ENCODE measurements at places on chromosomes 5 and 9.

DNA sequence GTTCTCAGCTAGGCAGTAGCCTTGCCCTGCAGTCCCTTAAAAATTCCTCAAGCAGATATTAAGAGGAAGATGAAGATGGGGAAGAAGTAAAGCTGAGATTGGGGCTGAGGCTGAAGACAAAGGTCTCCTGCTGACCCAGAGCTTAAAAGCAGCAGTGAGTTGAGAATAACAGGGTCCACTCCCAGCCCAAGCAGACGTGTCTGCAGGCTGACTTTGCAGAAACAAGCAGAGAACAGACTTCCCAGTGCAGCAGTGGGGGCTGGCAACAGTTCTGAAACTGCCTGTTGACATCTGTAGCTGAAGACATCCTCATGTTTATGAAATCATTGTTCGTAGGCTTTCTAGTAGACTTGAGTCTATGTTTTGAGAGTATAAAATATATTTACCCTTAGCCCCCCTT lies 1.1 kb downstream of the CTXN3 start:
- DNase-seq: no peak
- H3K4me3 ChIP-seq: no peak overlapping the region
- no peak overlapping the region for H3K27ac ChIP-seq
- H3K27me3 ChIP-seq: peaks cover 9% of the 10 kb centered on the region

- H3K4me1 ChIP-seq: no peaks in the 10 kb centered on the region
- H3K4me3 ChIP-seq: no peak overlapping the region
- H3K36me3 ChIP-seq: no peaks in the 10 kb centered on the region
- no peaks in the 10 kb centered on the region for H3K27me3 ChIP-seq
- DNase-seq: no peak
- no peak overlapping the region for H3K27ac ChIP-seq
These were observed 24.2 kb upstream of the RAD23B start for GRCh38 chr9:107258919-107259318.

- no peaks in the 10 kb centered on the region for H3K4me1 ChIP-seq
- H3K4me3 ChIP-seq: no peak overlapping the region
- no peak for DNase-seq
- no peaks in the 10 kb centered on the region for H3K36me3 ChIP-seq
- H3K27ac ChIP-seq: no peak overlapping the region
These were observed 318.7 kb upstream of the IRX1 start for GRCh38 chr5:3276896-3277295.

GRCh38 chr9:15142878-15143534 lies 164.0 kb downstream of the TTC39B start:
- DNase-seq: no peak
- no peaks in the 10 kb centered on the region for H3K27me3 ChIP-seq
- H3K4me1 ChIP-seq: peaks cover 7% of the 10 kb centered on the region
- H3K27ac ChIP-seq: no peak overlapping the region
- no peak overlapping the region for H3K4me3 ChIP-seq
- no peaks in the 10 kb centered on the region for H3K36me3 ChIP-seq

DNA sequence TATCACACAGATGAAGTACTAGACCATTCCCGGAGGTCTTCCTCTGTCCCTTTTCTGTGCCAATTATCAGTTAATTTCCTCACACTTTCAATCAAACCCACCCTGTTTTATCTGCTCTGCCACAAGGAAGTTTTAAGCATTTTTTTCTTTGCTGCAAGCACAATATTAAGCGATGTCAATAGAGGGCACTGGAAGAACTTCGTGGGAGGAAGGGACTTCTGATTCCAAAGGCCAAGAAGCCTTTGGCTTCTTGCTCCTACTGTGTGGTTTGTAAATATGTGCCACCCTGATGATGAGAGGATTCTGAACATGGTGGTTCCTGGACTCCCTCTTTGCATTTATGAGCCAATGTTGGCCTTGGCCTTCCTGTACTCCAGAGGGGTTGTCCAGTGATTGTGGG lies 1712.5 kb upstream of the C9orf72 start:
- H3K27me3 ChIP-seq: no peaks in the 10 kb centered on the region
- H3K4me1 ChIP-seq: no peaks in the 10 kb centered on the region
- no peak for DNase-seq
- H3K36me3 ChIP-seq: no peaks in the 10 kb centered on the region

Measured in RWPE2 (cell line).